ENCODE measurements at places on chromosomes 2 and 18. TPM values are rescaled to one million over a fixed set of nuclear protein-coding genes. Genes with fewer than 3 reads are reported as not detected.

Gene SLC9A4
- 6.1 TPM for polyA plus RNA-seq

Gene LOXHD1
- 0.68 TPM for polyA plus RNA-seq

Gene SLC23A3
- polyA plus RNA-seq, result 21.4 TPM

Gene CRYGD
- polyA plus RNA-seq, result not detected

Gene C2orf15
- polyA plus RNA-seq, result 11.2 TPM

Gene SGPP2
- polyA plus RNA-seq, result 19.5 TPM

Gene DRC1
- 3.4 TPM for polyA plus RNA-seq

Gene SKA1
- polyA plus RNA-seq, result 6.4 TPM

Gene SLC4A5
- polyA plus RNA-seq, result 1.4 TPM

Gene ANTXR1
- polyA plus RNA-seq, result 90.0 TPM

Gene AMER3
- polyA plus RNA-seq, result 0.01 TPM

Gene AQP12B
- 0.74 TPM for polyA plus RNA-seq

Gene SFTPB
- not detected for polyA plus RNA-seq

Gene COL6A3
- 227 TPM for polyA plus RNA-seq

Gene DNAH7
- 8.2 TPM for polyA plus RNA-seq

Gene CHST9
- polyA plus RNA-seq, result 4.1 TPM

Gene CYP27C1
- 5.8 TPM for polyA plus RNA-seq

Gene ERFE
- 4.3 TPM for polyA plus RNA-seq

Gene TTC27
- polyA plus RNA-seq, result 28.7 TPM

Gene ICA1L
- 13.3 TPM for polyA plus RNA-seq

Gene RGPD4
- polyA plus RNA-seq, result not detected

Gene CMPK2
- polyA plus RNA-seq, result 4.3 TPM

Gene CPLX4
- polyA plus RNA-seq, result 0.11 TPM

Measured in right renal cortex interstitium (tissue), 3 donors.